ENCODE measurements at places on chromosomes 12 and 14. TPM values are rescaled to one million over a fixed set of nuclear protein-coding genes. Genes with fewer than 3 reads are reported as not detected.

GRCh38 chr12:50740307-50740706 lies 23.6 kb upstream of the ATF1 start:
- peak; percentile 5 for DNase-seq

GRCh38 chr12:78793491-78793890 lies 71.1 kb upstream of the SYT1 start:
- DNase-seq, result peak; percentile 27

DNA sequence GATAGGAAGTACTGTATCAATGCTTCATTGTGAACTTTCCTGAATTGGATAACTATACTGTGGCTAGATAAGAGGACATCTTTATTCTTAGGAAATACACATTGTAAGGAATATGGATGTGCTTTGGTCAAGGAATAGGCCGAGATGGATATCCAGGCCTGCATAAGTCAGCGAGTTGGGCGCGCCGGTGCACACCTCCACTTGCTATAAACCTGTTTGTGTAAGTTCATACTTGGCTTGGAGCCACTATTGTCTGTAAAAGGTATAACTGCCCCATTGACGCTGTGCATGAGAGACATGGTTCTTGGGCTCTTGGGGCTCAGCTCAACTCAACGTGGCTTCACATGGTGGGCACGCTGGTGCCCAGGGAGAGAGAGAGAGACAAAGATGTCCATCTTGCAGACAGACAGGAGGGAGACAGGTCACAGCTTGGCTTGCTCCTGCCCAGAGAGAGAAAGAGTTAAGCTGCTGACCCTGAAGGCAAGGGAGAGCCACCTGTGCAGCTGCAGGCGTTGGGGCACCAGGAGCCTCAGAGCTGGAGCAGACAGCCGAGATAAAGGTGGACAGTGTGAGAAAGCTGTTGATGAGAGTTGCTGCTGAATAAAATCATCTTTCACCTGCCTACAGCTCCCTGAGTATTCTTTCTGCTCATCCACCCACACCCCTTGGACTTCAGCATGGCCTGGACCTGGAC lies 34.1 kb upstream of the COCH start:
- DNase-seq, result no peak

GRCh38 chr14:34081576-34082136 lies 130.8 kb upstream of the EGLN3 start:
- DNase-seq, result peak; percentile 58

RCOR1 gene
- total RNA-seq, result 10.7 TPM

- DNase-seq, result peak; percentile 1
These were observed 7.1 kb upstream of the ASCL1 start for GRCh38 chr12:102950107-102950949.

DNA sequence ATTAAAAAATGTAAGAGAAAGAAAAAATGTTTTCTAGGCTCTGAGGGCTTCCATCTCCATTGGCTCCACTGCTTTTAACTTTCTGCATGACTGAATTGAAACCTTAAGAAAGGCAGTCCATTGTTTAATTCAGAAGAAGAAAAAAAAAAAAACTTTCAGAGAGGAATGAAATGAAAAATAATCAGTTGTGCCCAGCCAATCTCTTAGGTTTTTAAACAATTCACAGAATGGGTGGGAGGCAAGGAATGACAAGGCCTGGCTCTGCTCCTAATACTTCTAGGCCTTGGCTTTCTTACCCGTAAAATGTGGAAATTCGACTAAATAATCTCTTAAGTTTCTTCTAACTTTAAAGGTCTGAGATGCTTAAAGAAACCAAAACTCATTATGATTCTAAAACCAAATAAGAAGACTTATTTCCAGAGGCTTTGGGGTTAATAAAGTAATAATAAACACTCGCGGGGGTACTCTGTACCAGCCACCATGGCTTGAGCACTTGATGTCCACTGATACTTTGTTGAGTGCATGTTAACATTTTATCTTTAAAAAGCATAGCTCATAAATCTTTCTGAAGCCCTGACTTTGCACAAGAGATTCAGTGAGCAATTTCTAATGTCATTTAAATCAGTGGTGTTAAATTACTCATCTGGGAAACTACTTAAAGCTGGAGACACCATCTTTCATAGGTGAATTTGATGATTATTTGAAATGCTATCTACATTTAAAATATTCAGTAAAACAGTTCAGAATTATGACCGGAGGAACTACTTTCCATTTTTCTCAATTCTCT lies 49.6 kb downstream of the STON2 start:
- no peak for DNase-seq

DNA sequence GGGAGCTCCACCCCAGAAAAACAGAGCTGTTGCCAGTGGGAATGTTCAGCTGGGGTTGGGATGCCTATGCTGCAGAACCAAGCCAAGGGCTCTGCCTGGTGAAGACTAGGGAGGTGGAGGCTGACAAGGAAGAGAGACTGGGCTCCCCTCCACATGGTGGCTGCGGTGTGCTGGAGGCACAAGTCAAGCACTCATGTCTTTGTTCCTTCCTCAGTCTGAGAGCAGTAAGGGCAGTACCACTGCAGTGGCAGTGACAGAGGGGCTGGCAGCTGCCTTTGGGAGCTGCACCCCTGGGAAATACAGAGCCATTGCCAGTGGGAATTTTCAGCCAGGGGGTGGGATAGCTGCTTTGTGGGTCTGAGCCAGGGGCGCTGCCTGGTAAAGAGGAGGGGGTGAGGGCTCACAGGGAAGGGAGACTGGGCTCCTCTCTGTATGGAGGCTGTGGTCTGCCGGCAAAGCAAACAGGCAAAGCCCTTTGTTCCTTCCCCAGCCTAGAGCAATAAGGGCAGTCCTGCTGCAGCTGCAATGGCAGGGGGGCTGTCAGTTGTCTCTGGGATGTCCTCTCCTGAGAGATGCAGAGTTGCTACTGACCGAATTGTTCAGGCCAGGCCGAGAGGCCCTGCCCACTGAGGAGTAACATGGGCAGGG lies 255.9 kb downstream of the RAD51B start:
- DNase-seq, result no peak

GRCh38 chr12:88925454-88925853 lies 345.2 kb upstream of the KITLG start:
- DNase-seq, result no peak

DNA sequence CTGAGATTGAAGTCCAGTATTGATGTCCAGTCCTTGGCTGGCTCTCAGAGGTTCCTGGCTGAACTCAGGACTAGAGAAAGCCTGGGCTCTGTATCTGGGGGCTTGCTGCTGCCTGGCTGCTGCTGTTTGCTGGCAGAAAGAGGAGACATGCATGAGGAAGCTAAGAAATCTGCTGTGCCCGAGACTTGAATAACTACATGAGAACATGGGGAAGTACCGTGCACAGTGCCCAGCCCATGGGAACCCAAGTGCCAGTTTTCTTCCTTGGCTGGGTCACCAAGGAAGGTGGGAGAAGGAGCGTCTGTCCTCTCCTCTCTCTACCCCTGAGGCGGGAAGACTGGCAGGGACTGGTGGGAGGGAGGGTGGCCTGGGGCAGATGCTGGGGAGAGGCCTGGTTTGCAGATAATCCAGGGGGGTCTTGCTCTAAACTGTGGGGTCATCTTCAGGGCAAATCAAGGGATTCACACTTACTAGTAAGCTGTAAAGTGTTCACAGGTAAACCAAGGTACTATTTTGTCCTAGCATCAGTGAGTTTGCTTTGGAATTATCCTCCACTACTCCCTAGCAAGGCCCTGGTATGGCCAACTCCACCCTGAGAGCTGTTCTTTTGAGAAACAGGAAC lies 13.8 kb upstream of the ZFP36L1 start:
- DNase-seq, result no peak

MMP14 gene
- 718 TPM for total RNA-seq

DNA sequence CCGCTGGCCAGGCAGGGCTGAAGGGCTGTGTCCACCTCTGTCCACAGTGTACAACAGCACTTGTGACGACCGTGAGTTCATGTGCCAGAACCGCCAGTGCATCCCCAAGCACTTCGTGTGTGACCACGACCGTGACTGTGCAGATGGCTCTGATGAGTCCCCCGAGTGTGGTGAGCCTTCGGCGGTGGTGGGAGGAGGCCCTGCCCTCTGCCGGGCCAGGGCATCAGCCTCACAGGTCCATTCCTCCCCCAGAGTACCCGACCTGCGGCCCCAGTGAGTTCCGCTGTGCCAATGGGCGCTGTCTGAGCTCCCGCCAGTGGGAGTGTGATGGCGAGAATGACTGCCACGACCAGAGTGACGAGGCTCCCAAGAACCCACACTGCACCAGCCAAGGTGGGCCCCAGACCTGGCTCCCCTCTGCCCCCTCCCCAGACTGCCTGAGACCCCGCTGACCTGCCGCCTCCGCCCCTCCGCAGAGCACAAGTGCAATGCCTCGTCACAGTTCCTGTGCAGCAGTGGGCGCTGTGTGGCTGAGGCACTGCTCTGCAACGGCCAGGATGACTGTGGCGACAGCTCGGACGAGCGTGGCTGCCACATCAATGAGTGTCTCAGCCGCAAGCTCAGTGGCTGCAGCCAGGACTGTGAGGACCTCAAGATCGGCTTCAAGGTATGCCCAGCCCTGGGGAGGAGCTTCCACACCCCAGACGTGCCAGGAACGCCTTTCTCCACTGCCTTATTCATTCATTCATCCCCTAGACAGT lies 20.8 kb upstream of the NXPH4 start:
- DNase-seq, result no peak

PTPRB gene
- total RNA-seq, result 3.8 TPM

GLIPR1L1 gene
- total RNA-seq, result not detected

DNA sequence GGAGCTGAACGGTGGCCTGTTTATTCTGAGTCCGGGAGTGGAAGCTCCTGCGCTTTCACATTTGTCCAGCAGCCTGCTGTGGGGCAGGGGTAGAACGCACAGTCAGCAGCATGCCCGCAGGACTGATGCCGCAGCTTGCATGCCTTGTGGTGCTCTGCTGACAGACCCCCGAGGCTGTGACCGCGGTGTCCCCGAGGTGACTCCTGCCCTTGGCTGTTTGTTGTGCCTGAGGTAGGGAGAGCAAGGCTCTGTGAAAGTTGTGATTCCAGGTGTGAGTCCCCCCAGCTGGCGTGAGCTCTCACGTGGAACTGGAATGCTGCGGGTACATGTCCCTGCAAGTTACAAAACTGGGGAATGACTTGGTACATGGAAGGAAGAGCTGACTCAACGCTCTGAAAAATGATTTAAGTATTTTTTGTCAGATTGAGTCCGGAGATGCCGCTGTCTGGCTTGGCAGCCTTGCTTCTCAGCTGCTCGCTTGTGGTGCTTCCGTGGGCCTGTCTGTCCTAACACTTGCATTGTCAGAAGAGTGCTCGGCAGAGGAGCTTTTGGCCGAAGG lies 18.1 kb downstream of the MLXIP start:
- DNase-seq, result no peak

GRCh38 chr12:96208346-96208745 lies 14.2 kb downstream of the ELK3 start:
- DNase-seq, result peak; percentile 43

Data from RPMI7951 (cell line).